Fibroblast of mammary gland (primary cell): ENCODE measurements at places on chromosomes 16 and 17.

- DNase-seq = no peak
Measured at GRCh38 chr17:78817123-78817522, 23.5 kb downstream of the USP36 start.

DNA sequence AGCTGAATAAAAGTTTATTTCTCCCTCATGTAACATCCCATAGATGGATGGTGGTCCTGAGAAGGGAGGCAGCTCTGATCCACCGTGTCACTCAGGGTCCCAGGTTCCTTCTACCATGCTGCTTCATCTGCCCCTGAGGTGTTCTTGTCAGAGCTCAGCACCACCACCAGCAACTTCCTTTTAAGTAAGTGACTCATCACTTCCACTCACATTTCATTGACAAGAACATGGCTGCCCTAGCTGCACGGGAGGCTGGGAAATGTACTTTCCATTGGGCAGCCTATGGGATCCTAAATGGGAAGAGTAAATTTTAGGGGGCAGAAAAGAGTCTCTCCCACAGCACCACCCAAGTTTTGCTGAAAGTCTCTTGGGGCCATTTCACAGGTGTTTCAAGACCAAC, 134.7 kb downstream of the USP31 start:
- no peak for DNase-seq

- DNase-seq = peak; percentile 39
Measured at GRCh38 chr16:70430667-70431536, 8.0 kb downstream of the ST3GAL2 start.

DNA sequence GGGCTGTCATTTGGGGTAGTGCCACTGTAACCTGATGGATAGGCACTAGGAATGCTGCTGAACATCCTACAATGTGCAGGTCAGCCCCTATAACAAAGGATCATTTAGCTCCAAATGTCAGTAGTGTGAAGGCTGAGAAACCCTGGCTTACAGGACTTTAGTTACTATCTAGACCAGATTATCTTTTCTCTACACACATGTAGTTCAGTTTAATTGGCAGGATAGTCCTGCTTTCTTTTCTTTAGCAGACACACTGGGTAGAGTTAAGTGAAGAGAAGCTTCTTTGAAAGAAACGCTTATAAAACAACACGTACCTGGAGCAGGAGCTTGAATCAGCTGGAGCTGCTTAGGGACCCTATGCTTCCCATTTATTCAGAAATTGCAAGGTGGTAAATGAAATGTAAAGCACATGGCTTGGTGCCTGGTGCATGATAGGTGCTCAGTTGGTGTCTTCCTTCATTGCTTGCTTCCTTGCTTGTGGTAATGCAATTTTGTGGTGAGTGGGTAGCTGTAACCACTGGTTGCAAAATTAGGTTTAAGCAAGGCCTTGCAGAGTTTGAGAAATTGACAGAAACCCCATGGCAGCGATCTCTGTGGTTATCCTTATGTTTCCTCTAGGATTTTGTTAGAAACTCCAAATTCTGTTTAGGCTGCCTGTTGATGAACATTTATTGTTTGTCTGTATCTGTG, 9.4 kb downstream of the METTL9 start:
- DNase-seq = peak; percentile 63

DNA sequence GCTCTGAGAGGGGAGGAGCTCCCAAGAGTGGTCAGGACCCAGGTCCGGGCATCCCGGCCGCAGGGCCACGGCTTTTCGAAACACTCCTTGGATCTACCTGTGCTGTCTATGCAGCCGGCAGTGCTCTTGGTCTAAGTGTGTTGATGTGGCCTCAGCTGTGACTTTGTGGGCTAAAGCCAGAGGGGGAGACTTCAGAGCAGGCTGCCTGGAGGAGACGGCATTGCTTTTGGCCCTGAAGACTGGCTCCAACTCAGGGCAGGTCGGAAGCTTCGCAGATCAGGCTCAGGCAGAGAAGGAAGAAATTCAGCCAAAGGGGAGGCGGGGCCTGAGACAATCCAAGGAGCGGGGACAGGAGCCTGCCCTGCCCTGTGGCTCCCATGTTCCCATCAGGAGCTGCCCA, 31.4 kb downstream of the PIEZO1 start:
- DNase-seq = no peak

- no peak for DNase-seq
Measured at GRCh38 chr17:81314398-81315081, 19.4 kb upstream of the SLC38A10 start.

- no peak for DNase-seq
Measured at GRCh38 chr16:48113001-48113400, 42.8 kb downstream of the ABCC12 start.

- DNase-seq = no peak
Measured at GRCh38 chr17:2440930-2441329, 40.1 kb upstream of the MNT start.
